Activated CD4-positive, CD25-positive, alpha-beta regulatory T cell (primary cell): ENCODE measurements at places on chromosomes 12 and 14.

GRCh38 chr14:29301571-29301970 is 535.0 kb downstream of the FOXG1 start:
- DNase-seq = no peak

GRCh38 chr12:54338698-54339296 is 13.9 kb downstream of the COPZ1 start:
- DNase-seq = no peak

GRCh38 chr12:27334042-27334720 is 1.5 kb downstream of the BMAL2 start:
- no peak for DNase-seq

- no peak for DNase-seq
Observed at GRCh38 chr12:66190519-66191370, 1.7 kb downstream of the IRAK3 start.

DNA sequence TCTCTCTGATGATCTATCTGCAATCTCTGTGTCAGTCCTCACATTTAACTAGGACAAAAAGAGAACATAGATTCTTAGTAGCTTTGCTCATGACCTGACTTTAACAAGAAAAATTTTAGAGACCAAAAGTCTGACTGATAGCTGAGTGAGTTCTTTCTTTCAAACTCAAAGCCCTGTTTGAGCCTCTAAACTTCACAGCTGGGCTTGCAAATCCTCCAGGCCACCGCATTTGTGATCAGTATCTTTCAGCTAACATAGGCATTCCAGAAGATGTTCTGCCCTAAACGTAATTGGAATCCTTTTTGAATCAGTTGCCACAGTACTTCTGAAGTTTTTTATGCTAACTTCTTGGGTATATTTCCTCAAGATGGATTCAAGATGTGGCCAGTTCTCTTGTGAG is 459.0 kb downstream of the DPF3 start:
- DNase-seq = no peak

- DNase-seq = no peak
Observed at GRCh38 chr12:8081251-8081920, 688 bp upstream of the NECAP1 start.

GRCh38 chr12:57892232-57892972 is 45.9 kb upstream of the CTDSP2 start:
- no peak for DNase-seq

DNA sequence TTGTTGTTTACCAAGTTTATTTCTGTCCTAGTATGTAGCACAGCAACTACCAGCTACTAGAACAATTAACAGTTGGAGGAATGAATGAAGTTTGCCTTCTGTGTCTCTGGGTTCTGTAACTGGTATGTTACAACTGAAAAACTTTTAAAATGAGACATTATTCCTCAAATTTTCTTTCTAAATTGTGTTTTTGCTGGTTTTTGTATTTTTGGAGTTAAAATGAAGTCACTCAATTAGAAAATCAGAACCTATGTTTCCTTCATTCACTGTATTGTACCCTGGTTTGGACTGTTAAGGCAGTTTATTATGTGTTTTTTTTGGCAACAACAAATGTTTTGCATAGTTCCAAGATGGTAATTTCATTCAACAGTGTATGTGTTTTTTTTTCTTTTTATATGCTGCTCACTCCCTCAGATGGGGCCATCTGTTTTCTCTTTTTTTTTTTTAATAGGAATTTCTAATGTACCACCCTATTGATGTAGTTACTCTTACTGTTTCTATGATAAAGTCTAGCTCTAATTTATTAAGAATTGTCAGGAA is 30.2 kb upstream of the EVL start:
- DNase-seq = no peak

GRCh38 chr14:96357216-96357615 is 5.9 kb downstream of the ATG2B start:
- DNase-seq = no peak

GRCh38 chr12:48280572-48280971 is 70.1 kb downstream of the ZNF641 start:
- no peak for DNase-seq

GRCh38 chr14:98751110-98751509 is 520.9 kb downstream of the BCL11B start:
- no peak for DNase-seq
